ENCODE measurements at places on chromosomes 1 and 21.

DNA sequence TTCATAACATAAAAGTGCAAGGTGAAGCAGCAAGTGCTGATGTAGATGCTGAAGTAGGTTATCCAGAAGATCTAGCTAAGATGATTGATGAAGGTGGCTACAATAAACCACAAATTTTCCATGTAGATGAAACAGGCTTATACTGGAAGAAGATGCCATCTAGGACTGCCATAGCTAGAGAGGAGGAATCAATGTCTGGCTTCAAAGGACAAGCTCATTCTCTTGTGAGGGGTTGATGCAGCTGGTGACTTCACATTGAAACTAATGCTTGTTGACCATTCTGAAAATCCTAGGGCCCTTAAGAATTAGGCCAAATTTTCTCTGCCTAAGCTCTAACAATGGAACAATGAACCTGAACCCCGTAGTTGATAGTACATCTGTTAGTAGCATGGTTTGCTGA lies 34.0 kb downstream of the FLVCR1 start:
- DNase-seq, result no peak

DNA sequence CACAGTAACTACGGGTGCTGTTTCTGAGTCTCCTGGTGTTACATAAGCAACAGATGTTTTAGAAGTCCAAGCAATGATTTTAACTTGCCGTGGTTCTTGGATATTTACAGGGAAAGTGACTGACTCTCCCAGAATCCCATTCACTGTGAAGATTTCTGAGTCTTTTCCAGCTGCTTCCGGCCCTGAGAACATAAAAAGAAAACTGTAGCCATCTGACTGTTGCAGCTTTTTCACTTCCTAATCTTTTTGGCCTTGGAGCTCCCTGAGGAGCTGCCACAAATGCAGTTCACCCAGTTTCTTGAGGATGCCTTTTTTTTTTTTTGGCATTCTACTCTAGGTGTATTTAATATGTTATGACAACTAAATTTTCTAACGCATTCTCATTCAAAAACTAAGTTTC lies 13.7 kb downstream of the CD84 start:
- no peak for DNase-seq

DNA sequence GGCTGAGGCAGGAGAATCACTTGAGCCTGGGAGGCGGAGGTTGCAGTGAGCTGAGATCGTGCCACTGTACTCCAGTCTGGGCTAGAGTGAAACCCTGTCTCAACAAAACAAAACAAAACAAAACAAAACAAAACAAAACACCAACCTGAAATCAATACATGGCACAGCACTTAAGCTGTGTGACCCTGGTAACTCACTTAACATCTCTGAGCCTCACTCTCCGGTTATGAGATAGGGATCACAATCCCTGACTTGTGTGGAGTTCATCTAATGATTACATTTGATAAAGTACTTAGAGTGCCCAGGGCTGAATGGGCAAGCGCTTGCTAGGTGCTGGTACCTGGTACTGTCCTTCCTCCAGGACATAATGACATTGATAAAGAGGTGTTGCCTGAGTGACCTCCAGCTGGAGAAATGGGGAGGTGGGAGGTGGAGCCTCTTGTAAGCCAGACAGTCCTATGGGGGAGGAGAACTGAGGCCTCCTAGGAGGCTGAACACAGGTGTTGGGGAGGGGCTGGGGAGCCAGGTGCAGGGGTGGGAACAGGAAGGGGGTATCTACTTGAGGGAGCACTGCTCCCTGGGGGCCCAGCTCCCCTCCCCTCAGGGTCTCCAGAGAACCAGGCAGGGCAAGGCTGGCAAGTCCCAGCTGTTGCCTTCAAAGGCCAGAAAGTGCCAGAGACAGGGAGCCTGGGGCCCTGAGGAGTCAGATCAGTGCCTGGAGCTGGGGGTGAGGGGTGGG lies 17.9 kb downstream of the FOXO6 start:
- no peak for DNase-seq

- DNase-seq, result no peak
Observed at GRCh38 chr1:151831605-151832004, at the start of gene RORC. Gene RORC (minus strand): TSS chr1:151831802. CDS start chr1:151831764, 38 bp downstream.

- peak; percentile 80 for DNase-seq
Observed at GRCh38 chr1:101238681-101239094, 1.9 kb downstream of the S1PR1 start.

GRCh38 chr1:31013187-31013864 lies 52.2 kb downstream of the PUM1 start:
- DNase-seq, result no peak

DNA sequence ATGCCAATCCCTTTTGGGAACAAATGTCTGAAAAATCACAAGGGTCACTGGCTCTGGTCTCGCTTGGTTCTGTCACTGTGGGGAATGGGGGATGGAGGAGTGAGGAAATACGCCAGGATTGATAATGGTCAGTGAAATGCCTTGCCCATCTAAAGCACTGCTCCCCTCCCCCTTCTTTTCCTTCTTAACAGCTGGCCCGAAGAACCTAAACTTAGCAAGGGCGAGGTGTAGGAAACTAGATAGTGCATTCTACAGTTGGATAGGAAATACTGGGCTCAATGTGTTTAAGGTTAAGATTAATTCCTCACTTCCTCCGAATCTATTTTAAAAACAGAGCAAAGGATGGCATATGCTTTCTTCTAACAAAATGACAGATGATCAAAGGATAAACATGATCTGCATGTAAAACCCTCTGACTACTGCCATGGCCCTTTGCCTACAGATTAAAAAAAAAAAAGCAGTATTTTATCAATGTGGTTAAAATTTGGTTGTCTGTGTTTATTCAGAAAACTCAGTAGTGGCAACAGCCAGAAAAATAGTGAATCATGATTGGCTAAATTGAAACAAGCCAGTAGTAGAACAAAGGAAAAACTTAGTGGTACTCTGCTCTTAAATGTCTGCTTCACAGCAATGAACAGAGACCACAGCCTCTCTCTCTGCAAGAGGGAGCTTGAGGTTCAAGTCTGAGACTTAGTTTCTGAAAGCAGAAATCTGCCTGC lies 86.1 kb upstream of the VAV3 start:
- DNase-seq, result no peak

DNA sequence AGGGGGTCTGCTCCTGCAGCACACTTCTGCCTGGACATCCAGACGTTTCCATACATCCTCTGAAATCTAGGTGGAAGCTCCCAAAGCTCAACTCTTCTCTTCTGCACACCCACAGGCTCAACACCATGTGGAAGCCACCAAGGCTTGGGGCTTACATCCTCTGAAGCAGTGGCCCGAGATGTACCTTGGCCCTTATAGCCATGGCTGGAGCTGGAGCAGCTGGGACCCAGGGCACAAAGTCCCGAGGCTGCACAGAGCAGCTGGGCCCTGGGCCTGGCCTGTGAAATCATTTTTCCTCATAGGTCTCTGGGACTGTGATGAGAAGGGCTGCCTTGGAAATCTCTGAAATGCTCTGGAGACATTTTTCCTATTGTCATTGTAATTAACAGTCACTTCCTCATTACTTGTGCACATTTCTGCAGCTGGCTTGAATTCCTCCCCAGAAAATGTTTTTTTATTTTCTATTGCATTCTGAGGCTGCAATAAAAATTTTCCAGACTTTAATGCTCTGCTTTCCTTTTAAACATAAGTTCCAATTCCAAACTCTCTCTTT lies 645.6 kb downstream of the RWDD3 start:
- no peak for DNase-seq

DNA sequence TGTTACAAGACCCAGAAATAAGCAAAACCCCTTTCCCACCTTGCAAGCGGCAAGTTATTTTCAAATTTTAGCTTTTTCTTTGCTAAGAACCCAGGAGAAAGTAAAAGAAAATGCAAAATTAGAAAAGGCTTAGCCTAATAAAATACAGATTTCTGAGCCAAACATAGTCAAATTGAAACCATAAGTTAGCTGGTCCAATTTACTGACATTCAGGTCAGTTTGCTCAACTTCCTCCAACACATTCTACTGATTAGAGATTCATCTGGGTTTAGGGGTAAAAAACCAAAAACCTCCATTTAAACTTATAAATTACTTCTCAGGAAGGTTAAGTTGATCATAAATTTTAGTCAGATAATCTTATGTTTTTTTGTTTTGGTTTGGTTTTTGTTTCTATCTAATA lies 701.8 kb upstream of the CXADR start:
- DNase-seq, result no peak

DNA sequence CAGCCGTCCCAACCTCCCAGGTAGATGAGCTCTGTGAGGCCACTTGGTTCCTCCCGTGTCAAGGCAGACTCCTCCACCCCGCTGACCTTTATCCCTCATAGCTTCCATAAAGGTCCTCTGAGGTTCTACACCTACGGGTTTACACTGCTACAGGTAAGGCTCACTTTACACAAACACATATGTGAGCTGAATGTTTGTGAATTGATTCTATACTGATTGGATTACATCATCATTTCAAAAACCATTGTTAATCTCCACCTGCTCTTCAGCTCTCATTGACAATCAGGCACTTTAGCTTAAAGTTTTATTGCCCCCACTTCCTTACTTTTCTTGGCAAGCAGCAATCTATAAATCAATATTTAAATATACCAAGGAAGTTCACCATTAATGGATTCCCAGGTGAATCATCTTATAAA lies 12.8 kb upstream of the RGS16 start:
- no peak for DNase-seq

GRCh38 chr1:179077396-179077795 lies 4.5 kb upstream of the TOR3A start:
- no peak for DNase-seq

GRCh38 chr1:83959824-83960498 lies 39.0 kb downstream of the TTLL7 start:
- no peak for DNase-seq

DNA sequence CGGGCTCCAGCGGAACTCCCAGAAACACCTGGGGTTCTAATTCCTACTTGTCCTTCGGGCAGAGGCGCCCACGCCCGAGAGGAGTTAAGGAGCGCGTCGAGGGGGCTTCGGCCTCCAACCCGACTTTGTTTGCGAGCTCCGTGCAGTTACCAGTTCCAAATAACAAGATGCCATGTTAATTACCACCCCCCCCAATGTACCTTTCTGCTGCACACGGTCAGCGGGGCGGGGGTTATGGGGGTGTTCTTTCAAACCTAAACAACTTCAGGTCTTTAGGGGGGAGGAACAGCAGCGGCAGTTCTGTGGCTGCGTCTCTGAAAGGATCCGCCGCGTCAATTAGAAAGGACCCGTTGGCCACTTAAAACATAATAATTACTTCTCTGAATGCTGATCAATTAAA lies 114.8 kb downstream of the PRDM16 start:
- no peak for DNase-seq

- DNase-seq, result no peak
Observed at GRCh38 chr1:22808676-22809483, 98.2 kb downstream of the EPHB2 start.

DNA sequence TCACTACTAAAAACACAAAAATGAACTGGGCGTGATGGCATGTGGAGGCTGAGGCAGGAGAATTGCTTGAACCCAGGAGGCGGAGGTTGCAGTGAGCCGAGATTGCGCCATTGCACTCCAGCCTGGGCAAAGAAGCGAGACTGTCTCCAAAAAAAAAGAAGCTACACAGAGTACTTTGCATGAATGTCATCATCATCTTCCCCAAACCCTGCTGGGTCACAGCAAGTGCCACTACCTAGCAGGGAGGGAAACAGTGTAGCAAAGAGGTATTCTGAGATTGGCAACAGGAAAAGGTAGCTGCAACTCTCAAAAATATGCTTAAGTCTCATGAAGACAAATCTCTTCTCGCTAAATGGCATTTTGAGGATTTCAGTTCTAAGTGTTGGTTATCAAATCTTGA lies 12.8 kb downstream of the NDC1 start:
- DNase-seq, result no peak

GRCh38 chr1:21607549-21608529 lies 61.3 kb downstream of the RAP1GAP start:
- DNase-seq, result no peak

DNA sequence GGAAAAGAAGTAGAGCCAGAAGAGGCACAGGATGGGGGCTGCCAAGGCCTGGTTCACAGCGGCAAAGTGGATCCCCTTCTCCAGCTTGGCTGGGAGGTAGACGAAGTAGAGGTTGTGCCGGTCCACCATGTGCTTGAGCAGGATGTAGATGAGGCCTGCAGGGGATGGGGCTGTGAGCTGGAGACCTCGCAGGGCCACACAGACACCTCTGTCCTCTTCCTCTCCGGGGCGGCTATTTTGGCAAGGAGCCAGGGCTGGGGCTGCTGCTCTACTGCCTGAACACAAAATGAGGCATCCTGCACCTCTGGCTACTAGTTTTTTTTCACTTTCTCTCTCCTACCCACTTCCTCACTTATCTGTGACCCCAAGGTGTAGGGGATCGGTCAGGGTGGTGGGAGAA lies 32.3 kb downstream of the TMEM63A start:
- DNase-seq, result no peak

Measured in RKO (cell line).